ENCODE measurements at places on chromosomes 6 and 20.

DNA sequence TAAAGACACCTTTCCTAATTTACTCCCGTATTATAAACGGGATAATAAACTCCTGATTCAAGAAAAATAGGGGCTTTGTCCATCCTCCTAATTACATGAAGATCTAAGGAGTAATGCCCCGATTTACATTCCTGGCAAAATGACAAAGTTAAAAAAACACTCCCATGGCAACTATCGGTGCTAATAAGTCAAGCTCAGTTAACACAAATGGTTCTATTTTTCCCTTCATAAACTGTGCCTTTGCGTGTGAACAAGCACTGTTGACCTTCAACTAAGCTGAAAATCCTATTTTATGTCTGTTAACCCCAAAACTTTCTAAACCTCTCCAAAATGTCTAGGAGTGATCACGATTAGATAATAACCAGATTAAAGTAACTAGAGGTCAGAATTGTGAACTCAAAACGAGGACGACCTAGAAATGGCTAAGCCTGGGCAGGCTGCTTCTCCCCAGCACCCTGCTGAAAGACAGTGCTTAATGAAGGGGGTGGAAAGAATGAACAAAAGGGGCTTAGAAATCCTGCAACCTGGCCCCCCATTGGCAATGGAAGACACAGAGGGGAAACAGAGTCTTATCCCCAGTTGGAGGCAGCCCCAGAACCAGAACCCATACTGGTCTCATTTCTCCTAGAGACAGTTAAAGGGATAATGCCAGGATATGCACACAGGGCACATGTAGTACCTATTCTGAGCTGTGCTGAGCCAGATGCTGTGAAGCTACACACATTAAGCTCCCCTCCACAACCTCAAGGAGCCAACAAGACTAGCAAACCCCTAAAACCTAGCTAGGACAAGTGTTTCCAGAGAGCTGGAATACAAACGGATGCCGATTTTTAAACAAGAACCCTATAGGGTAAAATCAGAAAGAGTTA is 23.0 kb downstream of the SLC23A2 start:
- DNase-seq: no peak

GRCh38 chr6:132607544-132608233 is 16.4 kb downstream of the TAAR2 start:
- no peak for DNase-seq

GRCh38 chr6:155177363-155177961 is 86.4 kb upstream of the CLDN20 start:
- DNase-seq: peak; percentile 72

- no peak for DNase-seq
Measured at GRCh38 chr6:134467620-134468019, 149.7 kb upstream of the SGK1 start.

DNA sequence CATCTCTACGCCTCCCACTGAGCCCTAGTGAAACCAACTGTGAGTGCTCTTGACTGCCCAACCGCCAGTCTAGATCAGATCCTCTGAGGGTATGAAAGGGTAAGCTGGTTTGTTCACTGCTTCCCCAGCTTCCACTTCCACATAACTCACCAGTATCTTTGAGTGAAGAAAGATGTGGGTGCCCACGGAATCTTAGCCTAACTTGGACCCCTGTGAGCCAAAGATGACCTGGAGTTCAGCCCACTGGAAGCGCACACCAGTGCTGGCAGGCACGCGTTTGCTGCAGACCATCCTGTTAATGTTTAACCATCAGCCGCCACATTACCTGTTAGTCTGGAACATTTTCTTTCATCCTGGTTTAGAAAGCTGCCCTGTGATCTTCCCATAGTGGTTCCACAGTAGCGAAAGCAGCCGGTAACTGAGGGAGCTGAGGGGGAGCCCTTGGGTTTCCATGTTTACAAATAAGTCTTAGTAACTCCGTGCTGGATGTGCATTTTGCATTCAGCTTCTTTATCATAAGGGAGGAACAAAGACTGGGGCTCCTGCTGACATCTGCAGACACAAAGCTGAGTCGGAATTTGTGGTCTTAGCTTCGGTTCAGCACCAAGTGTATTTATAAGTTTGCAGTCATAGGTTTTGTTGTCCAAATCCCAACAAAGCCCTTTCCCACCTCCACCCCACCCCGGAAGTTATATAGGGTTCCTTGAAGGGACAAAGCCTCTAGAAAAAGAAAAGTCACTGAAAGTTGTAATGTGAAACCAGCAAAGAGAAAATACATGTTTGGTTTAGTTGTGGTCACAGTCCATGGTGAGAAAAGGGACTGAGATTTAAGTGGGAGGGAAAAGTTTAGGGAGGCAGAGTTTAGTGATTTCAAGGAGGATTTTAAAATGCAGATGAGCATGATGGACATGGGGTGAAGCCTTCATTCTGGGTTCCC is 71.0 kb downstream of the SSR1 start:
- no peak for DNase-seq

GRCh38 chr20:62993856-62994494 is 12.8 kb downstream of the BHLHE23 start:
- no peak for DNase-seq

DNA sequence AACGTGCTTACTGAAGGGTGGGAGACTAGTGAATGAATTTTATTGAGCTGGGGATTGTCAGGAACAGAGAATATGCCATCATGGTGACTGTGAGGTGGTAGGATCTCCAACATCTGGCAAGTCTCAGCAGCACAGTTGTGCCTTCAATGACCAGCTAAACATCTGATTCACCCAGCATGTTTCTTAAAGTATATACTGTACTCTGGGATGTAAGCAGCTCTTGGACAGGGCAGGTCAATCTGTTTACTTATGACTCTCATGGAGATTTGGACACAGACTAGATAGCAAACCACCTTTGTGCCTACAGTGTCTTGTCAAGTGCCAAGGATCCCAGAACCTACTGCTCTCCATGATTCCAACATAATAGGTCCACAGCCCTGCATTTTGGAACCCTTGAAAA is 801.0 kb upstream of the CITED2 start:
- DNase-seq: no peak

DNA sequence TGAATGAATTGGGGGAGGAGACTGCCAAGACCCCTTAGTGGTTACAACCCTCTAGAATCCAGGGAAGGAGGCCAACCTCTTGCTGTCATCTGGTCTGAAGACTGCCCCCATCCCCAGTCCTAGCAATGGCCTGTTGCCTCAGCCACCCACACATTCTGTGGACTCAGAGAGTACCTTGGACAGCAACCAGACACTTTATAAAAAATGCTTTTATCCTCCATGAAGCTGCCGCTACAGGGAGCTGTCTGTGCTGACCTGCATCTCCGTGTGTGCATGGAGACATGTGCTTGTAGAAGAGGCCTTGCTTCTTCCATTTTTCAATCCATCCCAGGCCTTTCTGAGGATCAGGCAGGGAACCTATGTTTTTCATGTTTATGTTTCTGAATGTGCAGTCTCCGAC is 15.2 kb downstream of the CDH22 start:
- peak; percentile 33 for DNase-seq

- no peak for DNase-seq
Measured at GRCh38 chr20:51400051-51400926, 142.2 kb downstream of the NFATC2 start.

GRCh38 chr6:13024616-13025015 is 303.7 kb downstream of the TBC1D7 start:
- no peak for DNase-seq

DNA sequence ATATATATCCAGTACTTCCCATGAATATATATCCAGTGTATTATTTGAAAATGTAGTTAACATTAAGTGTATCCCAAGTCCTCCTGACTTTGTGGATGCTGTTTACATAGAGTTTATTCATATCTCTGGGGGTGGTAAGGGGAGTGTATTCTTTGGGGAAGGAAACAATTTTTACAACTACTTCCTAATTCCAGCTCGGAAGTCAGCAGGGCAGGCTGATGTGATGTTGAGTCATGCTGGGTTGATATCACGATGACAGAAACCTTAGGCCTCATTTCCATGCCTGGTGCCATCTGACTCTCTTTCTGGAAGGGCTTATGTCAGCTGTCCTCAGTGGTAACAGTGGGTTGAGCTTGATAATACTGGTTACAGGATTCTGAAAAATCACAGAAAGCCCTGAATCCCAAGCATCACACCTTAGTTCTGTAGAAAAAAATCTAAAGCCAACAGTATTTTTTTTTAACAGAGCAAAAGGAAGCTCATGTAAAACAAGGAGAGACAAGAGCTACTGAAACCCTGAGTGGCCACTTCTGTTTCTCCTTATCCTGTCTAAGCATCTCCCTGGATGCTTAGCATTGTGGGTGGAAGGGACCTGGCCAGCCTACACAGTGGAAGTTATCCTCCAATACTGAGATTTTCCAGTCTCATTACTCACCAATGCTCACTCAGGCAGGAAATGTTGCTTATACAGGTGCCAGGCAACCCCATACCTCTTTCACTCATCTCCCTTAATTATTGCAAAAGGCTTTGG is 75.2 kb upstream of the IYD start:
- DNase-seq: peak; percentile 53

DNA sequence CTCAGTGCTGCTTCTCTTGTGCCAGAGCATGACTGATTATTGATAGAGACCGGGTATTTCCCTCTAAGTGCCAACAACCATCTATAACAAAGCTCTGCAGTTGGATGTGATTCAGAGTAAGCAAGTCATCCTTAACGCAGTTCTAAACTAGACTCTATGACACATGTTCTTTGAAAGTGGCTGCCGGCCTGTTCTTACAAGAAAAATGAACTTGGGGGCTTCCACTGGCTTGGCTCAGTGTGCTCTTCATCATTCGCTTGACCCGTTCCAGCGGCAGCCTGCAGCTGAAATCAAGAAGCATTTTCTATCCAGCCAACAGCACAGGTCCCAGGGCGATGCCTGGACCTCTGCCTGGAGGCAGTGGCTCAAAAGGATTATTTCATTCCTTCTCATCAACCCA is 29.8 kb downstream of the GFOD1 start:
- DNase-seq: no peak

- DNase-seq: no peak
Measured at GRCh38 chr6:70666706-70667105, 977 bp upstream of the SMAP1 start.

- DNase-seq: no peak
Measured at GRCh38 chr6:168603234-168603633, 162.2 kb downstream of the SMOC2 start.

DNA sequence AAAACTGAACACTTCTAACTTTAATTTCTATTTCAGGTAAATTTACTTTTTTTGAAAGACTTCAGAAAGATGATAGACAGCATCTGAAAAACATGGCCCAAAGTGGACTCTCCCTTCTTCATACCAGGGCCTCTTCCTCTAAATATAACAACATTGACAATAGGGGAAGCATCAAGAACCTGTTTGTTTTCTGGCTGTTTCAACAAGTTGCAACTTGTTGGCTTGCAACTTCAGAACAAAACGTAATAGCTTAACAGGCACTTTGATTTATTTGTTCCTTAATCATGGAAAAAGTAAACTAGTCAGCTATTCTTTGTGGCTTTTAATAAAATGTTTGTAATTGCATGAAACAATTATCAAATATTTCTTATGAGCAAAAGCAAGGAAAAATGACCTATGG is 34.3 kb downstream of the RGS17 start:
- DNase-seq: no peak

- no peak for DNase-seq
Measured at GRCh38 chr20:37574199-37574890, 46.7 kb upstream of the BLCAP start.

GRCh38 chr20:48928832-48929725 is 7.6 kb downstream of the ARFGEF2 start:
- DNase-seq: peak; percentile 50

DNA sequence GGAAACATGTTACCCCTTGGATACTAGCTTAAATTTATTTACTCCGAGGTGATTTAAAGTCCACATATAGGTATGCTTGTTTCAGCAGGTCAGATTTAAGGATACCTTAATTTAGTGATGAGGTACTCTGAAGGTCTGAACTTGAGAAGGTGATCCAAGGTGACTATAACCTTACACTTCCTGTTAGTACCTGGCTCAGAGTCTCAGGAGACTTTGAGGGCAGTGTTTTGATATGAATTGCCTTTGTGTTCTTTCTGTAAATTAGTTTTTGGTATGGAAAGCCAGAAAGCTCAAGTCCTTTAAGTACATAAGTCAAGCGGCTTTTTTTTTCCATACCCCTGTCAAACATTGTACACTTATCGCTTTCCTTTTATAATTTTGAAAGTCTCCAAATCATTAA is 489.0 kb downstream of the CDKAL1 start:
- no peak for DNase-seq

DNA sequence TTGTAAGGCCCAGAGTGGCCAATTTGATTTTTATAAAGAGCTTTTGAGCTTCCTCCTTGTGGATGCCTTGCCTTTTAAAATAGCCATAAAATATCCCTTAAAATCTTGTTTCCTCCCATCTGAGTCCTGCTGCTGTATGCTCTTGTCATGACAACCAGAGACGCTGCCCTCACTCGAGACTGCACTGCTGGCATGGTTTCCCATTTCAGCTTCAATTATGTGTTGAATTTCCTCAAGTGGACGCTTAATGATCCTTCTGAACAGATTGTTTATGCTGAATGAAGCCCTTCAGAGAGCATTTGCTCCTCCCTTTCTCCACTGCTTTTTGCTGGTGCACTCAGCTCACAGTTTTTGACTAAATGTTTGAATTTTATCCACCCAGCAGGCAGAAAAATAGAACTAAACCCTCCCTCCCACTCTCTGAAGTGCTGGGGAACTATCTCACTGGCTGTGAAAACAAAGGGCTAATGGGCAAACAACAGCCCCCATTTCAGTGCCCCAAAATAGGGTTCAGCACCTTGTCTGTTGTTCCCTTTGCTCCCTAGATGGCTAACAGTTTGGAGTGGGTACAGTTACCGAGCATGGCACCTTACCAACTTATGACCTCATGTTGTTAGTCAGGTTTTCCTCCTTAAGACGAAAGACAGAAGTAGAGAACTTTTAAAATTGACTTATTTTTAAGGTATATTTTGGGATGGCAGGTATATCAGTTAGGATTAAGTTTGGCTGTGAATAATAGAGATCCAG is 45.5 kb upstream of the RNF8 start:
- DNase-seq: peak; percentile 10

DNA sequence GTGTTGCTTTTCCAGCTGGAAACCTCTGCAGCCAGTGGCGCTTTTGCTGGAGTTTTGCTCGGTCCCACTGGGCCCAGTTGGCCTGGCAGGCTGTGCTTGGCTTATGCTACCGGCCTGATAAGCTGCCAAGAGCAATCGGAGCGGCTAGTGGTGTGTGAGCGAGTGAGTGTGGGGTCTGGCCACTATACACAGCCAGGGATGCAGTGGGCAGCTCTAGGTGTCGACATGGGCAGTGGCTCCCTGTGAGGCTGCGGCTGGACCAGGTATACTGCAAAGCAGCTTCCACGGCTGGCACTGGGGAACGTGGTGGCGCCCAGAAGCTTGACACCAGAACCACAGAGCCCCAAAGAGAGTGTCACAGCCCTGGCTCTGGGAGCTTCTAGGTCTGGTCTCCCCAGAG is 996.5 kb downstream of the GRIK2 start:
- DNase-seq: no peak

Measured in EL (cell line).